ENCODE measurements at places on chromosomes 2 and 18. TPM values are rescaled to one million over a fixed set of nuclear protein-coding genes. Genes with fewer than 3 reads are reported as not detected.

The PARD6G gene
- 18.9 TPM for total RNA-seq

The ARHGAP15 gene
- total RNA-seq: not detected

The GIGYF2 gene
- 66.0 TPM for total RNA-seq

DNA sequence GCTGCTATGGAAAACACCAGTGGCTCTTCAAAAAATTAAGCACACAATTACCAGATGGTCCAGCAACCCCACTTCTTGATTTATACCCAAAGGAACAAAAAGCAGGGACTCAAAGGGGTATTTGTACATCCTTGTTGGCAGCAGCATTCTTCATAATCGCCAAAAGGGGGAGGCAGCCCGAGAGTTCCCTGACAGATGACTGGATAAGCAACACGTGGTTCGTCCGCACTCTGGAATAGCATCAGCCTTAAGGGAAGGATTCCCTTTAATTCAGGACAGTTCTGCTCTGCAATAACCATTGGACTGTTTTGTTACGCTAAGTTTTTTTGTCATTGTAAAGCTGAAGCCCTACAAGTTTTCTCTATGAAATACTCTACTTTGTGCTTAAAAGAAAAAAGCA is 76.7 kb upstream of the TWIST2 start:
- peaks cover 8% of the 10 kb centered on the region for H3K27me3 ChIP-seq
- H3K4me1 ChIP-seq: no peaks in the 10 kb centered on the region
- H3K27ac ChIP-seq: no peak overlapping the region
- no peak overlapping the region for H3K4me3 ChIP-seq

DNA sequence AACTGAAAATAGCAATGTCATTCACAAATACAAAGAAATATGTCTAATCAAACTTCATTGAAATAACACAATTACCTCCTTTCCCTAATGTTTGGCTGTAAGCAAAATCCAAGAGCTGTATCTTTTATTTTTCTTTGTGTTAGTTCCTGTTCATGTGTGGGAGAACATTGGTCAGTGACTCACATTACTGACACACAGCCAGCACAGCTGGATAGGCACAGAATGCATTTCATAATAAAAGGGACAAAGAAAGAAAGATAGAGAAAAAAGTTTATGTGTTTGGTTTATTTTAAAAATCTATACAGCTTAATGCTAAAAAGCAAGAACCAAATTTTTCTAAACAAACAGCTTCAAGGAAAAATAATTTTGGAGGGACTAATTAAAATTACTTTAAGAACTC is 185.6 kb upstream of the COL3A1 start:
- peaks cover 57% of the 10 kb centered on the region for H3K4me1 ChIP-seq
- H3K27ac ChIP-seq: peak overlapping the region; percentile 98
- no peak for DNase-seq
- peaks cover 3% of the 10 kb centered on the region for H3K36me3 ChIP-seq

- peaks cover 20% of the 10 kb centered on the region for H3K4me1 ChIP-seq
- H3K4me3 ChIP-seq: no peak overlapping the region
- no peaks in the 10 kb centered on the region for H3K36me3 ChIP-seq
Measured at GRCh38 chr2:60438653-60439052, 114.8 kb downstream of the BCL11A start.

DNA sequence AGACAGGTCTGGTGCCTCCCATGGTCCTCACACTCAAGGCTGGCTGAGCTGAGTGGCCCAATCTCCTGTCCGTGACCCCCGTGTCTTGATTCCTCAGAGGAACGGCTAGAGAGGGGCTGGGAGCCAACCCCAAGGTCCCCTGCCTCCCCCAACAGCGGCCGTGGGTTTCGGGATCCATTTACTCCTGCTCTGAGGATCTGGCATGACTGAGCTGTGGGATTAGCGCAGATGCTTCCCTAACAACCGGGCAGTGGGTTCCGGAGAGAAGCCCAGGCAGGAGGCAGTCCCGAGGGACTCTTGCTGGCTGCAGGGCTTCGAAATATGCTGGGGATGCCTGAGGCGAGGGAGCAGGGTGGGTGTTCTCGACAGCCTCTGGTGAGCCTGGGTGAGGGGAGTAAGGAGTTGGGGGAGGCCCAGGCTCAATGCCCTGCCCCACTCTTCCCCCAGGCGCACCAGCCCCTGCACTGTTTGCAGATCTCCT is 18.9 kb downstream of the GPR35 start:
- H3K4me3 ChIP-seq: no peak overlapping the region
- no peak overlapping the region for H3K27ac ChIP-seq
- H3K36me3 ChIP-seq: no peaks in the 10 kb centered on the region

- H3K4me3 ChIP-seq: no peak overlapping the region
- DNase-seq: no peak
- H3K4me1 ChIP-seq: peaks cover 51% of the 10 kb centered on the region
- no peaks in the 10 kb centered on the region for H3K36me3 ChIP-seq
- H3K27me3 ChIP-seq: peaks cover 91% of the 10 kb centered on the region
Measured at GRCh38 chr2:174330945-174331594, 3.7 kb upstream of the SP9 start.

DNA sequence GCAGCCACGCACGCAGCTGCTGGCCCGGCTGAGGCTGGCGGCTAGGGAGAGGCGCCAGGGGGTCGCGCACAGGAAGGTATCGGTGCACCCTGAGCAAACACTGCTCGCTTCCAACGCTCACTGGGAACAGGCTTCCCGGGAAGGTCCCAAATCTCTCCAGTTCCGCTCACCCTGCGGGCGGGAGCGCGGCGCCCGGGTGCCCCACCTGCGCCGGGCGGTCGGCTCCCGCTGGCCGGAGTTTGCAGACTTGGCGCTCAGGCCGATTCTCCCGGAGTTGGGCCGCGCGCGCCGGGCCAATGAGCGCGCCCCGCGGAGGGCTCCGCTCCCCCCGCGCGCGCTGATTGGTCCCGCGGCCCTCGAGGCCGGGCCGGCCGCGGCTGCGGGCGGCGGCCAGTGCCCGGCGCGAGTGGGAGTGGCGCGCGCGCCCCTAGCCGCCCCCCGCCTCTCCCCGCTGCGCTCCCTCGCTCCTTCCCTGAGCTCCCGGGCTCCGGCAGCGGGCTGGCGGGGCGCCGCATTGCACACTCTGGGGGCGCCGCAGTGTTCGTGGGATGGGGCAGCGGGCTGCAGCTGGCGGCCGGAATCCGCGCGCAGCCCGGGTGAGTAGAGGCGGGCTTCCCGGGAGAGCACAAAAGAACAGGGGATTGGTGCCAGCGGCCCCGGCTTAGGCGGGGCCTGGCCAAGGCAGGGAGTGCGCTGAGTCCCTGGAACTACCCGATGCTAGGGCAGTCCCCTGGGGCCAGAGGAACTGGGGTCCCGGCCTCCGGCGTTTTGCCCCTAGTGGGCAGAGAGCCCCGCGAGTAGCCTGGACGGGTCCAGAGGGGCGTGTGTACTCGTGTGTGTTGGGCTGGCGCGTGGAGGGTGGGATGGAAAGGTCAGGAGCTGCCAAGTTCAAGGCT is at the start of gene LYPD6:
Gene LYPD6 (plus strand): TSS at position 461 of the 896 bp plus-strand sequence. CDS start 107,122 bp downstream, outside the sequence.
- peaks cover 12% of the 10 kb centered on the region for H3K4me1 ChIP-seq
- no peaks in the 10 kb centered on the region for H3K27me3 ChIP-seq
- H3K36me3 ChIP-seq: no peaks in the 10 kb centered on the region
- H3K27ac ChIP-seq: no peak within 1 kb of the TSS
- DNase-seq: peak; percentile 90

- no peak overlapping the region for H3K4me3 ChIP-seq
- H3K4me1 ChIP-seq: no peaks in the 10 kb centered on the region
- no peak overlapping the region for H3K27ac ChIP-seq
- peaks cover 9% of the 10 kb centered on the region for H3K27me3 ChIP-seq
- H3K36me3 ChIP-seq: no peaks in the 10 kb centered on the region
- no peak for DNase-seq
Measured at GRCh38 chr2:151711025-151711424, 23.3 kb downstream of the NEB start.

GRCh38 chr2:71619230-71619741 is 165.9 kb downstream of the DYSF start:
- DNase-seq: peak; percentile 77
- peaks cover 7% of the 10 kb centered on the region for H3K4me1 ChIP-seq
- no peak overlapping the region for H3K4me3 ChIP-seq
- peak overlapping the region; percentile 23 for H3K27ac ChIP-seq
- no peaks in the 10 kb centered on the region for H3K27me3 ChIP-seq

DNA sequence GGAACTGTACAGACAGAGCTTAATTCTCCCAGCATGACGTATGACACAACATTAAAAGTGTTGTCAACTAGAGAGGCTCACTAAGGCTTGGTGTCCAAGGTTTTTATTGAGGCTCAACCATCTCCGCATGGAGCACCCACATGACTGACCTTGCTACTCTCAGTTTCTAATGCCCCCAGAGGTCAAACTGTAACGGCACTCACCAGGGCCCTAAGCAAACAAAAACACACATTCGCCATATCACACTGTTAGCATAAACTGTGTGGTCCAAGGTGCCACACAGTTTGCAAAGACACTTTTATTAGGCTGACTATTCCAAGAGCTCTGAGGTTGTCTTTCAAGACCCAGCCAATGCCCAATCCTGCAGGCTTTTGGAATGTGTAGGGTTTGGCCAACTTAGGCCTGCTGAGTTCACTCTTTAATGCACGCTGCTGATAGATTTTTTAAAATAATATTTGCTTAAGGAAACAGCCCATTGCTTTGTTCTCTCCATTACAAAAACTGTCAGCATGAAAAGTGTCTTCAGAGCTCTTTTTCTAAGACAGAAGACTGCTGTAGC is 114.9 kb downstream of the DSC3 start:
- peaks cover 3% of the 10 kb centered on the region for H3K27me3 ChIP-seq
- H3K4me3 ChIP-seq: no peak overlapping the region
- H3K27ac ChIP-seq: no peak overlapping the region

GRCh38 chr2:30272761-30273573 is 41.6 kb downstream of the LBH start:
- H3K36me3 ChIP-seq: no peaks in the 10 kb centered on the region
- H3K4me3 ChIP-seq: no peak overlapping the region
- no peak for DNase-seq
- H3K27ac ChIP-seq: peak overlapping the region; percentile 94
- H3K4me1 ChIP-seq: peaks cover 39% of the 10 kb centered on the region

DNA sequence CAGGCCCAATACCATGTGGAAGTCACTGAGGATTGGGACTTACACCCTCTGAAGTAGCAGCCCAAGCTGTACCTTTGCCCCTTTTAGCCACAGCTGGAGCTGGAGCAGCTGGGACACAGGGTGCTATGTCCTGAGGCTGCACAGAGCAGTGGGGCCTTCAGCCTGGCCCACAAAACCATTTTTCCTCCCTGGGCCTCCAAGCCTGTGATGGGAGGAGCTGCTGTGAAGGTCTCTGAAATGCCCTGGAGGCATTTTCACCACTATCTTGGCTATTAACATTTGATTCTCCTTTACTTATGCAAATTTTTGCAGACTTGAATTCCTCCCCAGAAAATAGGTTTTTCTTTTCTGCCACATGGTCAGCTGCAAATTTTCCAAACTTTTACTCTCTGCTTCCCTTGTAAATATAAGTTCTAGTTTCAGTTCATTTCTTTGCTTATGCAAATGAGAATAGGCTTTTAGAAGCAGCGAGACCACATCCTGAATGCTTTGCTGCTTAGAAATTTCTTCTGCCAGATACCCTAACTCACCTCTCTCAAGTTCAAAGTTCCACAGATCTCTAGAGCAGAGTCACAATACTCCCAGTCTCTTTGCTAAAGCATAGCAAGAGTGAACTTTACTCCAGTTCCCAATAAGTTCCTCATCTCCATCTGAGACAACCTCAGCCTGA is 213.8 kb upstream of the MGAT5 start:
- DNase-seq: no peak
- no peaks in the 10 kb centered on the region for H3K4me1 ChIP-seq
- H3K36me3 ChIP-seq: no peaks in the 10 kb centered on the region
- no peaks in the 10 kb centered on the region for H3K27me3 ChIP-seq

DNA sequence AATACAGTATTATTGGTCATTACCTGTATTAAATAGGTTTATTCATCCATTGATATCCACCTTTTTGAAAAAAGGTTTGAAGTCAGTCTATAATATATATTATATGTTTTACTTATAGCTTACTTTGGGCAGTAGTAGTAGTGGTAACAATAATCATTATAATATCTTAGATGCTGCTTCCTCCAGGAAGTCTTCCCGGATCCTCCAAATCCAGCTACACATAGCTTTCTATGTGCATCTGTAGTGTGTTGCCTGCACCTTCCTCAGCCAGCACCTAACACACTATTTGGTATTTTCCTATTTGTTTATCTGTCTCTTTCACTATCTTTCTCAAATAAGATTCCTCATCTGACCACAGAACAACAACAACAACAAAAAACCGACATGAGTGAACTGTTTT is 81.0 kb downstream of the PRKCE start:
- no peaks in the 10 kb centered on the region for H3K4me1 ChIP-seq
- no peak for DNase-seq
- no peaks in the 10 kb centered on the region for H3K27me3 ChIP-seq
- no peak overlapping the region for H3K27ac ChIP-seq

DNA sequence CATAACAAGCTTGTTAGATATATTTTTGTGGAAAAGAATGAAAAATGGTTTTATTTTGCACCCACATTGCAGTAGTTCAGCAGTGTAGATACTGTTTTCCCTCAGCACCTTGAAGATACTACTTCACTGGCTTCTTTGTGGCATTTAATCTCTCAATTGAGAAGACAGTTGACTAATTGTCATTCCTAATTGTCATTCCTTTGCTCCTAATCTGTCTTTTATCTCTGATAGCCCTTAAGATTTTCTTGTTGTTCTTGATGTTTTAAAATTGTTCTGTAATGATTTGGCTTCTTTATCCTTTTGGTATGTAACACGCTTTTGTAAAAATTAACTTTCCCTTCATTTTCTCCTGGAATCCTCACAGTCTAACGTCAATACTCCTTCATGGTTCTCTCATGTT is 38.0 kb upstream of the CCNYL1 start:
- no peak overlapping the region for H3K4me3 ChIP-seq
- no peaks in the 10 kb centered on the region for H3K27me3 ChIP-seq
- H3K36me3 ChIP-seq: no peaks in the 10 kb centered on the region
- no peak overlapping the region for H3K27ac ChIP-seq
- no peak for DNase-seq
- peaks cover 12% of the 10 kb centered on the region for H3K4me1 ChIP-seq

- peaks cover 46% of the 10 kb centered on the region for H3K27me3 ChIP-seq
- no peak for DNase-seq
- no peaks in the 10 kb centered on the region for H3K4me1 ChIP-seq
Measured at GRCh38 chr18:45448871-45449270, 166.4 kb upstream of the SLC14A2 start.

DNA sequence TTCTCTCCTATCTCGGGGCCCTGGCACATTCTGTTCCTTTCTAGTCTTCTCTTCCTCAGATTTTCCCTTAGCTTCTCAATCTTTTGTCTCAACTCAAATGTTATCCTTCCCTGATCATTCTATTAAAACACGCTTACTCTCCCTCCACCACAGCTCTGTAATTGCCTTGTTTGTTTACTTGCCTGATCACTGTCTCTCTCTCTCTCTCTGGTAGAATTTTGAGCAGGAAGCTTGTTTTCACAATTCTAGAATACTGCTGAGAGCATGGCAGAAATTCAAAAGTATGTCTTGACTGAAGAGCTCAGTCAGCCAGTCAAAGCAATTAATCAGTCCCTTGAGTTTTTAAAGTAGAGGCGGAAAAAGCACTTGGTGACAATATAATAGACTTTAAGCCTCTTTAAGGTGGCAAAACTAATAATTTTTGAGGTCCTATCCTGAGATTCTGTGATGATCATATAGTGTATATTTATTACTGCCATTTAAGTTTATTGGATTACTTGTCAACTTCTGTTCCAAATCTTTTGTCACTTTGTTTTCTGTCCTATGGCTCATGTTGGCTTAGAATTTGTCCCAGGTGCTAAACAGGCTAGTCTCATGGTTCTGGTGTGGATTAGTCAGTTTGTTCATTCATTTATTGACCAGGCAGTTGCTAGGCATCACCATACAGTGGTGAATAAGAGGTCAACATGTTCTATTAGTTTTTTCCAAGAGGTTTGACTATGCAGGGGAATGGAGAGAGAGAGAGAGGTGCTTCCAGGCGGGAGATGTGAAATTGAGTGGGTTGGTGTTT is 2.3 kb downstream of the PSMD1 start:
- peaks cover 32% of the 10 kb centered on the region for H3K4me1 ChIP-seq
- H3K4me3 ChIP-seq: peak overlapping the region; percentile 94
- H3K27me3 ChIP-seq: no peaks in the 10 kb centered on the region
- peak overlapping the region; percentile 40 for H3K27ac ChIP-seq
- peaks cover 18% of the 10 kb centered on the region for H3K36me3 ChIP-seq
